ENCODE measurements at places on chromosomes 6 and 20.

DNA sequence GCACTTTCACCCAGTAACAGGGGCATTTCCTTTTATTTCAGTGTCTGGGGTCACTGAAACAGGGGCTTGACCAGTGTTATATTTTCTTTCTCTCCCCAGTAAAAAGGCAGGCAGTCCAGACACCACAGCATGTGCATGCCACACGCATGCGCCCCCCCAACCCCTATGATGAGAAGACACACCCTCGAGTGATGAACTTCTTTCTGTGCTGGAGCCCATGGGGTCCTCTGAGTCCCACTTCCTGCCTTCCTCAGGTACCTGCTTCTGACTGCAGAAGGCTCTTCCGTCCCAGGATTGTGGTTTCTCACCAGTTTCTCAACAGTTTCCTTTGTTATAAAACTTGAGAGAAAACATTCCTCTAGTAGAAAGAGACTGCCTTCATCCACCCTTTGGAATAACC lies 45.7 kb upstream of the TMEM181 start:
- DNase-seq, result no peak

GRCh38 chr6:39785281-39785680 lies 6.9 kb upstream of the DAAM2 start:
- DNase-seq, result no peak

GRCh38 chr6:39347906-39348585 lies 25.5 kb upstream of the KCNK16 start:
- no peak for DNase-seq

DNA sequence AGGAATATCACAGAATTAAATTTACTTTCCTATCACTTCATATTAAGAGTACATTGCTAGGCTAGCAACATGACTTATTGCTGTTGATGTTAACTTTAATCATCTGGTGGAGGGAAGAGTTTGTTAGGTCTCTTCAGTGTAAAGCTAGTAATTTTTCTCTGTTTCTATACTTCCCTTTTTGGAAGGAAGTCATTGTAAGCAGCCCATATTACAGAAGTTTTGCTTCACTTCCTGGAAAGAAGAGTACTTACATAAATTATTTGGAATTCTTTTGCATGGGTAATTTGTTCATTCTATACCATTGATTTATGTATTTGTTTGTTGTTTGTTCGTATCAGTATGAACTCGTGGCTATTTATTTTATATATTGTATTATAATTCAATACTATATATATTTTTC lies 405.2 kb downstream of the RFPL4B start:
- no peak for DNase-seq

DNA sequence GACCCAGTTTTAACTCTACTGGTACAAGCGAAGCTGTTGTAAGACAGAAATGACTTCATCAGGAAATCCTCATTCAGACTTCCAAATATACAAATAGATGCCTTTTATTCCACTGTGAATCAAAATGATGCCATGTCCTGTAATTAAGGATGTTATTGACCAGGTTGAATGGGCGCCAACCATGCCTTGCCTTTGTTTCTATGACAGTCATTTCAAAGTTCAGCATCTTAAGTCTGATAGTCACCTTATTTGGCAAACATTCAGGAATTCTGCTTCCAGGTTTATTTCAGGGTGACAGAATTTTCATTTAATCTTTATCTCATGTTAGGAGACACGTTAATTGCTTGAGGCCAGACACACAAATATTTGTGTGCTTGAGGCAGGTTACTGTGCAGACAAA lies 592.8 kb upstream of the JAG1 start:
- no peak for DNase-seq

DNA sequence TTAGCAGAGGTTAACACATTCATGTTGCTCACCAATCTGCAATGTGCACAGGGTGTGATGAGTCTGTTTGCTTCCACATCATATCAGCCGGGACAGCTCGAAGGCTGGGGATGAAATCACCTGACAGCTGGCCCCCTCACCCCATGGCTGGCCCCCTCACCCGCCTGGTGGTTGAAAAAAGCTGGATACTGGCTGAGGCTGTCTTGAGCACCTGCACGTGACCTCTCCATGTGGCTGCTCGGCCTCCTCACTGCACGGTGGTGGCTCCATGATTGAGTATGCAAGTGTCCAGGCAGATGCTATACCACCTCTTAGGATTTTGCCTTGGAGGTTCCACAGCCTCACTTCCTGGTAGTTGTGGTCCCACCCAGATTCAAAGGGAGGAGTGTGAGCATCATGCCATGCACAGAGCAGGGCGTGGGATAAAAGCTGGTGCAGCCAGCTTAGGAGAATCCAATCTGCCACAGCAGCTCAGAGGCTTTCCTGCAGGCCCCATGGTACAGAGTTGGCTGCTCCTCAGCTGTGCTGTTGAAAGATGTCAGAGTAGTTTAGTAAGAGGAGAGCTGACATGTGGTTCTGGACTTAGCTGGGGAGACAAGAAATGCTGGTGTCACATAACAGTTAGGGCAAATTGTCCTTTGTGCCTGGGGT lies 29.6 kb upstream of the SYNDIG1 start:
- no peak for DNase-seq

- DNase-seq, result no peak
Measured at GRCh38 chr6:155327326-155328073, 13.2 kb upstream of the TFB1M start.

GRCh38 chr20:17630151-17630805 lies 51.8 kb downstream of the RRBP1 start:
- no peak for DNase-seq
